ENCODE measurements at places on chromosomes 1 and 21.

DNA sequence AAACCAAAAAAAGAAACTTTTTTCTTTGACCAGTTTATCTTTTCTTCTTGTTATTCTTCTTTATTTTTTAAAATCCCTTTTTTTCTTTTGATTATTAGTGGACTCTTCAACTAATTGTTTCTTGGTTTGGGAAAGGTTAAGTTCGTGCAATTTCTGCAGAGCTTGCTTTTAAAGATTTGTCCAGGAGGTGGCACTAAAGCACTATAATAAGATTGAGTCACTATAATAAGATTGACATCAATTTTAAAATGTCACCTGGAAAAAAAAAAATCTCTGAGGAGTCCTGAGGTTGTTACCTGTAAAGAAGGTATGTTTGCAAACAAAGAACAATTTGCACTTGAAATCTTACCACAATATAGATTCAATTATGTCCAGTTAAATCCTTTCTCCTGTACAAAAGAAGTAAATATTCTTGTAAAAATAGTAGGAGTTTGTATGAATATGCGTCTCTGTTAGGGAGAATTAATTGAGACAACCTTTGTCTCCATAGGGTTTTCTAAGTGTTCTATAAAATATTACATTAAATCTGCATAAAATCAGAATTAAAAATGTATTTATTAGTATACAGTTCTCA lies 166.7 kb downstream of the ADGRL4 start:
- no peak for DNase-seq

DNA sequence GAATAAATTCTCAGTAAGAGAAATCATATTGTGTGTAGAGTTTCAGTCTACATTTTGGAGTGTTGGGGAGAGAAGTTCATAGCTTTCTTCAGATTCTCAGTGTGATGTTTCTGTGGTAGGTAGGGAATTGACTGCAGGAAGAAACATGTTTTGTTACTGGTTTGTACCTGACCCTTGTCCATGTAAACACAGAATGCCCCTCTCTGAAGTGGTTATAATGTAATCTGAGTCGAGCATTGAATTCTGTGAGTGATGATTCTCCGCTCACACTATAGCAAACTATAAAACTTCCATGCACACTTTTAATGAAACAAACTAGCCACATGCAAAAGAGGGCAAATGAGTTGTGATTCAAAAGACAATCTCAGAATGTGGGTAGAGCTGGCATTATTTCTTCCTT lies 433.2 kb downstream of the USP25 start:
- no peak for DNase-seq

DNA sequence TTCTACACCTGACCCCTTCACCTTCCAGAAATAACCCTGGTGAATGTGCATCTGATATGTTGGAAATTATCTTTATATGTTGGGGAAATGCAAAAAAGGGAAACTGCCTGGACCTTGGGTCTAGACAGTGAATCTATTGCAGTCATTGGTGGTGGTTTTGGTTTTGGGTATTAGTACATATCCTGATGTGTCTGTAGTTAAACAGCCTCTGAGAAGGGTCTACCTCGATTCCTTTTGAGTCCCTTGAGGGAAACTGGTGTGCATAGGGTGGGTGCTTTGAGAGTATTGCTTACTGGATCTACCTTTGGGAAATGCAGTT lies 127.3 kb upstream of the KIAA0040 start:
- no peak for DNase-seq

- DNase-seq = no peak
Observed at GRCh38 chr1:234969011-234969441, 159.6 kb downstream of the TOMM20 start.

GRCh38 chr1:40851643-40852042 lies 10.5 kb downstream of the CITED4 start:
- DNase-seq = no peak
